ENCODE measurements at places on chromosomes 1 and 21.

DNA sequence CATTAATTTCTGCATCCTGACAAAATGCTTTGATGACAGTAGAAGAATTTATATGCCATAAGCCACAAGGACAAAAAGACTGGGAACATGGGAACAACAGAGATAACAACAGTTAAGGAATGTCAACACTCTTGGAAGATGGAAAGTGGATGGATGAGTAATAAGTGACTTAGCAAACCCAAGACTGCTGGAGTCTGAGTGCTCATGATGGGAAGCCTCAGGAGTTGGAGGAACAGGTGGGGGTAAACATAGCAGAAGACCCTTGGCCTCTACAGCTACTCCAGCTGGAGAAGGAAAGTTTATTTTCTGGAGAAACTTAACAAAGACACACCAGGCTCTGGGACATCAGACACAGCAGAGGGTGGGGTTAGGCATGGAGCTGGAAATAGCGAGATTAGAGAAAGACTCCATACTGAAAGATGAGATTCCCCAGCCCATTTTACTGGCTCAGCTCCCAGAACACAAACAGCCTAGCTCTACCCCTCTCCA is 13.6 kb downstream of the G0S2 start:
- no peak for DNase-seq

DNA sequence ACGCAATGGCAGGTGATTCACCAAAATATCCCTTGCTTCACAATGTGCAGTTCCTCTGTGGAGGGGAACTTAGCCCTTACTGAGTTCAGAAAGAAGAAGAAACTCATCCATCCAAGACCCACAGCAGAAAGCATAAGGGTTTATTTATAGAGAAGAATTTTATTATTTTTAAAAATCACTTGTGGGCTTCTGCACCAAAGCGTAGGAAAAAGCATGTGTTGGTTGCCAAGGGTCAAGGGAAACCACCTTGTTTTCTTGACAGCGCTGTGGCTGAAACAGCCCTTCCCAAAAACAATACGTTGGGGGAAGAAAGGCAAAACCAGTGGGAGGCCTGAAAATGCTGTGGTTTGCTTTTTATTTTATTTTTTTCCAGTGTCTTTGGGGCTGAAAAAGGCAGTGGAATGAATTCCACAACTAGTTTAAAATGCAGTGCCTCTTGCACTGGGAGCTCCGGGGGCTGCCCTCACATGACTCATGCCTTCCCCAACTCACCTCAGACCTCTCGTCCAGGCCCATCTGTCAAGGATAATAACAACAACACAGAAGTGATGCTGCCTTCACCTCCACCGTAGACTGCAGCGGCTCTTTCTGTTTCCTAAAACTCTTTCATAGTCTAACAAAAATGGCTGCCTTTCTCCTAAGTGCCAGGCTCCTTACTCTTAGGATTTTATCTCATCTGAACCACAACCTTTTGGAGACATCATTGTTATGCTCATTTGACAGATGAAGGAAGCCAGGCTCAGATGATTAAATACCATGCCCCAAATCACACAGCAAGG is 224.2 kb upstream of the JUN start:
- DNase-seq, result no peak

GRCh38 chr1:84505493-84506001 is 639 bp upstream of the SPATA1 start:
- DNase-seq, result no peak

DNA sequence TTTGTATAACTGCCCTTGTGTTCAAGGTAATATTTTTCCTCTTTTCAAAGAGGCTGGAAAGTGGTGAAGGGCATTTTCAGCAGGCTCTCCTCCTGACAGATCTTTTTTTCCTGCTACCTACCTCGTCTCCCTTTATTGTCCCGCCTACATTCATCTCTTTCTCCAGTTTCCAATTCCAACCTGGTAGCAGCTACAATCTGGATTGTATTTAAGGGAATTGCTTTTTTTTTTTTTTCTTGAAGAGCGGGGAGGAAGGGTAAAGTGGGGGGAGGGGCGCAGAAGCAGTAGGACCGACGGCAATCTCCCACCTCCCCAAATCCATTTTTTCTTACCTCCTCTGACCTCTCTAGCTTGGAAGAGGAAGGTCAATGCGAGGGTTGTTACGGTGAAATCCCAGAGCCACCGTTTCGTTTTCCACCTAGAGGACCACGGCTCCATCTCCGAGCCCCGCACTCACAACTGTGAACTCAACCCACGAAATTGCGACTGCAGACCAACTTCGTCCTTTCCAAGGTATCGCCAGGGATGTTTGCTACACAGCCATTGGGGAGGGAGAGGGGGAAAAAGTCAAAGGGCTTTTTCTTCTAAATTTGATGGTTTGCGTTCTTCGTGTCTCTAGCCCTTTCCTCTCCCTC is 464 bp downstream of the COL11A1 start:
- DNase-seq, result no peak

- DNase-seq, result no peak
Observed at GRCh38 chr21:33892853-33893252, 22.8 kb downstream of the ATP5PO start.

DNA sequence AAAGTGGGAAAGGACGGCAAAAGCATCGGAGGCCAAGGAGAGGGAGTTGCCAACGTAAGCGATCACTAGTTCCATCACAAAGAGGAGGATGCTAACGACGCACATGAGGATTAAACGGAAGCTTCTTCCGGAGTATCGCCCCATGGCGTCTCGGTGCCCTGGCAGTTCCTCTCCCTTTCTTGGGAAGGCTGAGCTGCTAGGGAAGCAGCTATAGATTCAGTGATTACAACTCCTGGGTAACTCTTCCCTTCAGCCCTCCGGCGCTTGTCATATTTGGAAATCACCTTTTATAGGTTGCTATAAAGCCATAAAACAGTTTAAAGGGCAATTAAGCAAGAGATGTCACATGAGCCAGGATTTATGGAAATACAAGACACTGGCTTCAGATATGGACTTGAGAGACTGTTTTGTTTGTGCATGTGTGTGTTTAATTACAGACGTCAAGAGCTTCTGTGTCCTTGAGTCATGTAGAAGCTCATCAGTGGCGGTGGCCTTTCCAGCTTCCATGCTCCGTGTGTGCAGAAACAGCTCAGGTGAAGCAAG is 30.6 kb upstream of the SLC30A10 start:
- no peak for DNase-seq

DNA sequence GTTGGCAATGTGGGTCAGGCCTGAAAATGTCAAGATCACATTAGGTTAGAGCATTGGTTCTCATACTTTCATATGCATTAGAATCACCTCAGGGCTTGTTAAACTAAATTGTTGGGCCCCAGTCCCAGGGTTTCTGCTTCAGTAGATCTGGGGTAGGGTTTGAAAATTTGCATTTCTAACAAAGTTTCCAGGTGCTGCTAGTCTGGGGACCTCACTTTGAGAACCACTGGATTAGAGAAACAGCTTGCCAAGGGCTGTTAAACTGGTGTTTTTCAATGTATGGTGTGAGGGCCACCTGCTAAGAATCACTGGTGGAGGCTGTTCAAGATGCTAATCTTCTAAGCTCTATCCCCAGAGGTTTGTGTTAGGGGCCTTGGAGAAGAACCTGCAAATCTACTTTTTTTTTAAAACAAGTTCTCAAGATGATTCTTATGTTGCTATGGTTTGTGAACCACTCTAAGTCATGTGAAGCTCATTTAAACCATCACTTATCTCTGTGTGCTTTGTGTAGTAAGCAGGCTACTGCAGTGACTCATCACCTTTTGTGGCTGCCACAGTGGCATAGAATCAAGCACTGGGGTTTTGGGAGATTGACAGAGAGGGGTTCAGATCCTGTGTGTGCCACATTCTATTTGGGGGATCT is 152.2 kb downstream of the S1PR1 start:
- DNase-seq, result no peak

DNA sequence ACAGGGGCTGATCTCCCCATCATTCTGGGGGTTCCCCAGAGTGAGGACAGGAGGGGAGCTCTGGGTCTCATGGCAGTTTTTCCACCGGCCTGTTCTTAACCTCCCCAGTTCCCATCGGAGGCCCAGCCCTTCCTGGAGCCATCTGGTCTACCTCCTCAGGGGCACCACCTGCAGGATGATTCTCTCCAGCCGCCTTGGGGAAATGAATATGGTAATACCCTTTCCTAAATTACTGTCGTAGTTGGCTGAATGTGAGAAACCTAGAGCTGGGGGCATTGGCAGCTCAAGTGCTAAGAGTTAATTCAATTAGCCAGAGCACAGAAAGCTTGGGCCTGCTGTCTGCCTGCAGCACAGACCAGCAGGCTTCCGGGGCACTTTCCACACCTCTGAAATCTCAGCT is 64.9 kb downstream of the TAS1R2 start:
- DNase-seq, result no peak

- DNase-seq, result no peak
Observed at GRCh38 chr1:109917768-109918606, 7.3 kb downstream of the CSF1 start.

- no peak for DNase-seq
Observed at GRCh38 chr1:67189953-67190352, 23.7 kb downstream of the IL23R start.

GRCh38 chr1:16979475-16980327 is 719 bp downstream of the MFAP2 start:
- DNase-seq, result no peak

DNA sequence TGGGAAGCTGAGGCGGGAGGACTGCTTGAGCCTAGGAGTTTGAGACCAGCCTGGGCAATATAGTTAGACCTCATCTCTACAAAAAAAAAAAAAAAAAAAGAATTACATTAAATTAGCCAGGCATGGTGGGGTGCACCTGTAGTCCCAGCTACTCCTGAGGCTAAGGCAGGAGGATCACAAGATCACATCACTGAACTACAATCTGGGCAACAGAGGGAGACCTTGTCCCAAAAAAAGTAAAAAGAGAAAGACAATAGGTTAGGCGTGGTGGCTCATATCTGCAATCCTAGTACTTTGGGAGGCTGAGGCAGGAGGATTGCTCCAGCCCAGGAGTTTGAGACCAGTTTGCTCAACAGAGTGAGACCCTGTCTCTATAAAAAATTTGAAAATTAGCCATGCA is 130.3 kb downstream of the TIAM1 start:
- DNase-seq, result no peak

DNA sequence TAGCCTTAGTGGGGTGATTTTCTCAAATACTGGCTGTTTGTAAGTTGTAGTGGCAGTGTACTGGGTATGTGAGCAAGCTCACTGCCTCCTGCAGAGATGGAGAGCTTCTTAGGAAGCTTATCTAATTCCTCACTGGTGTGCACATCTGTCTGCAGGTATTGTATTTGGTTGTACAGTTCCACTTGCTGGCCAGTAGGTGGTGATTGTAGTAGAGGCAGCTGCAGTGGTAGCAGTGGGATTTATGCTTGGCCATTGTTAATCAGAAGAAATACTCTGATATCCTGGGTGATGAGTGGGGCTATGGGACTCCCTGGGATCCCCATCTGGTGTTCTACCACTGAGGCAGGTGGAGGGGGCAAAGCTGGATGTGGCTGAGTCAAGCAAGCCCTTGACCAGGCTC is 276.1 kb upstream of the SPAG17 start:
- DNase-seq, result no peak

DNA sequence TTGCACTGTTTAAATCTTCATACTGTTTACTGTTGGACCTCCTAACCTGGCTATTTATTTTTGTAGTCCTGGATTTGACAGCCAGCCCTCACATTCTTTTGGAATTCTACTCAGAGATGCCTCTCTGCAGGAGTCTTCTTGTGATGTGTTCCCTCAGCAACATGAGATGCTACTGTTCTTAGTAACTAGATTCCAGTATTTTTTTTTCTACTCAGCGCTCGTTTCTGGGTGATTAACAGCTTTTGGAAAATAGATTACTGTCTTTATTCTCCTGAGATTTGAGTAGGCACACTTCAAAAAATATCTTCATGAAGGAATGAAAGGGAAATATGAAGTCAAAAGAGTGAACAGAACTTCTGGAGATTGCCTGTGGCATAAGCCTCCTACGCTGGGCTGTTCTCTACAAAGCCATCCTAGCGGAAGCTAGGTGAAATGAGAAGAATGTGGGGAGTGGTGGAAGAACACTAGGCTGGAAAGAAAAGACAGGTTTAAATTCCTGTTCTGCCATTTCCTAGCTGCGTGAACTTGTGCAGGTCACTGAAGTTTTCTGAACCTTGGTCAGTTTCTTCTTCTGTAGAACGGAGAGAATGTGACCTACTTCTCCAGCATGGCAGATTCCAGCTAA is 75.9 kb downstream of the LRRC8C start:
- no peak for DNase-seq

GRCh38 chr1:65948609-65949229 is 156.0 kb downstream of the PDE4B start:
- no peak for DNase-seq

DNA sequence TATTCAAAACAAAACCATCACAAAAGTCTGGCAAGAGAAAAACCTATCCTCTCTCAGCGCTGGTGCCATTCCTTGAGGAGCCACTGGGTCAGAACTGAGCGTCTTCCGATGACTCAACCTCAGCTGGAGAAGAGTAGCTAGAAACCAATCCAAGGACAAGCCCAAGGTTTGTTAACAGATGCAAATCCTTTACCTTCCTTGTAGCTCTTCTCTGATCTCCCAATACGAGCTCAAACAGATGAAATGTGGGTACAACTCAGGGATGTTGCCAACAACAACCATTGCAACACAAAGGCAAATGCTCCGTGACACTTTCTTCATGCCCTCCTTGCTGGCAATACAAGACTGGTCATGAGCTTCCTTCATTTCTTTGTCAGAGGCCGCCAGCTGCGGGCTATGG is 337.1 kb downstream of the SIPA1L2 start:
- DNase-seq, result no peak

DNA sequence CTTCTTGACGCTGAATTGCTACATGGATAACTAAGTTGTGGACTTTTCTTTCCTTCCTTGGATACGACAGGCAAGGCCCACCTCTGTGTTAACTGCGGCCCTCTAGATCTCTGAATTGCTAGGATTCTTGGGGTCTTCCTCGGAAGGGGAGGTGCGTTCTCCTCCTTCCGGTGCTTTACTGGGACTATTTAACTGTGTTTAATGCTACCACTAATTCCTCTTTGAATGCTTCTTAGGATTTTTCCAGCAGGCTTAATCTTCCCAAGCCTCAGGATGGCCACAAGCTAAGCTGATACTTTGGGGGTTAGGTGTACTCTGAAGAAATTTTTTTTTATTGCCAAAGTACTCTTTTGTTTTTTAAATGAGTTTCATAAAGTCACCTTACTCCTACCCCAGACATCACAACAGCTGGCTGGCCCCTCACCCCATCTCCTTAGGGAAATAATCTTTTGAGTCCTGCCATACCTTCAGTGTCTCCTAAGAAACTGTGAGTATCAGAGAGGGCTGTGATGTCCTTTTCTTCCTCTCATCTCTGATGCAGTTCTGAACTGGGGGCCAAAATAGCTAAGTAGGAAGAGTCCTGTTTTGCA is 21.4 kb downstream of the KIRREL1 start:
- no peak for DNase-seq

- no peak for DNase-seq
Observed at GRCh38 chr1:27762033-27762432, 11.0 kb upstream of the STX12 start.

DNA sequence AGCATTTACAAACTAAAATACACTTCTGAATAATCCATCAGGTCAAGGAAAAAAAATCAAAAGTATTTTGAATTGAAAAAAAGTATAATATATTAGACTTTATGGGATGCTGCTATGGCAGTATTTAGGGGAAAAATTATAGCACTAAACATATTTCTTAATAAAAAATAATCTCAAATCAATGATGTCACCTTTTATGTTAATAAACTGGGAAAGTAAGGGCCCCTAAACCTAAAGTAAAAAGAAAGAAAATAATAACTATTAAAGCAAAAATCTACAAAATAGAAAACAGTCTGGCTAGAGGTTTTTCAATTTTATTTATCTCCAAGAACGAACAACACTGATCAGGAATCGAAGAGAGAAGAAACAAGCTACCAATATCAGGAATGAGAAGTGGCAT is 160.8 kb upstream of the PLXNA2 start:
- no peak for DNase-seq

Measured in stimulated activated CD4-positive, alpha-beta T cell treated with anti-CD3 and anti-CD28 coated beads, Interleukin-1b, Interleukin-23, amount 100 ng/mL, for 1 hour (primary cell).